Left kidney (tissue), 8 donors: ENCODE measurements at places on chromosomes 1 and 21. TPM values are rescaled to one million over a fixed set of nuclear protein-coding genes. Genes with fewer than 3 reads are reported as not detected.

The RNF2 gene
- 57.3 TPM for polyA plus RNA-seq

The FBXO42 gene
- 20.5 TPM for polyA plus RNA-seq

The PDZK1IP1 gene
- polyA plus RNA-seq: 22.2 TPM

The MFAP2 gene
- 180 TPM for polyA plus RNA-seq

The S100A4 gene
- 29.0 TPM for polyA plus RNA-seq

The KCNJ9 gene
- polyA plus RNA-seq: 0.12 TPM

The RGS13 gene
- polyA plus RNA-seq: not detected

The ARHGAP29 gene
- polyA plus RNA-seq: 96.2 TPM
